ENCODE measurements at places on chromosomes 5 and 9.

DNA sequence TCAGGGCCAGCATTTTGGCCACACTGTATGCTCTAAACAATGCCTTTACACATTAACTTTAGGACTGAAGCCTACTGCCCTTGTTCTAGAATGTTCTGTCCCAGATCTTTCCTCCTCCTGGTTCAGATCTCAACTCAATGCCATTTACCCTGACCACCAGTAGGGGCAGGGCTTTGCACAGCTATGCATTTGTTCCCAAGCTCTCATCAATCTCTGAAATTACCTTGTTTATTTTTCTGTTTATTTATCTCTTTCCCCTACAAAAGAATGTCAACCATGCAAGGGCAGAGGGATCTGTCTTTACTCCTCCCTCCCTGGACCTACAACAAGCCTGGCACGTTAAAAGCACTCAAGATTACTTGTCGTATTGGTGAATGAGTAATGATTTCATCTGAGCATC, 612.9 kb downstream of the BNC2 start:
- no peak for DNase-seq

- no peak for DNase-seq
Observed at GRCh38 chr5:164651546-164652275, 1146.3 kb downstream of the MAT2B start.

GRCh38 chr9:136075134-136075841, 19.8 kb downstream of the NACC2 start:
- no peak for DNase-seq

DNA sequence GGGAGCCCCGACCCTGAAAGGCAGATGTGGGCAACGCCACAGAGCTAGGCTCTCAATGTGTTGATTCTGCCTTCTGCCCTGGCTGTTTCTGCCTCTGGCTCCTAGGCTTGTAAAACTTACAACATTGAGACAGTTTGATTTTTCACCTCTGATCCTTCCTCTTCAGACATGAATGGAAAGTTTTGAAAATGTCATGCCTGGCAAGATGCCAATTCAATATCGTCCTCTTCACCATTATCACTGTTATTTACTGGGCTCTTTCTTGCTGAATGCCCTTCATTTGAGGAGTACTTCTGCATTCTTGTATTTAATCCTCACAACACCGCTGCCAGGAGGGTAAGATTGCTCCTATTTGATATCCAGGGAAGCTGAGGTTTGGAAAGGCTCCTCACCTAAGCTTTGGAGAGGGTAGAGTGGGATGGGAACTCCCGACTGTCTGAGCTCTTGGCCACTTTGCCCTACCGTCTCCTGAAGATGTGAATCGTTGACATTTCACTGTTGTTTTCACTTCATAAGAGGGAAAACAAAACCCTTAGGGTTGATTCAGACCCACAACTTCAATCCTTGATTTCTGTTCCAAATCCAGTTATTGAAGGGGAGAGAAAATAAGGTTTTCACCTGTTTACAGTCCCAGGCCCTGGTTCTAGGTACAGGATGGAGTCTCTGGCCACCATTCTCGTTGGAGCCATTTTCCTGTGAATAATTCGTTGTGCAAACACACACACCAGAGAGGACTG, 12.7 kb upstream of the FGF1 start:
- DNase-seq: no peak

- no peak for DNase-seq
Observed at GRCh38 chr5:9365512-9365911, 180.4 kb downstream of the SEMA5A start.

GRCh38 chr9:124353166-124353768, 62.0 kb downstream of the PSMB7 start:
- no peak for DNase-seq

GRCh38 chr9:12666813-12667212, 26.4 kb upstream of the TYRP1 start:
- DNase-seq: no peak

DNA sequence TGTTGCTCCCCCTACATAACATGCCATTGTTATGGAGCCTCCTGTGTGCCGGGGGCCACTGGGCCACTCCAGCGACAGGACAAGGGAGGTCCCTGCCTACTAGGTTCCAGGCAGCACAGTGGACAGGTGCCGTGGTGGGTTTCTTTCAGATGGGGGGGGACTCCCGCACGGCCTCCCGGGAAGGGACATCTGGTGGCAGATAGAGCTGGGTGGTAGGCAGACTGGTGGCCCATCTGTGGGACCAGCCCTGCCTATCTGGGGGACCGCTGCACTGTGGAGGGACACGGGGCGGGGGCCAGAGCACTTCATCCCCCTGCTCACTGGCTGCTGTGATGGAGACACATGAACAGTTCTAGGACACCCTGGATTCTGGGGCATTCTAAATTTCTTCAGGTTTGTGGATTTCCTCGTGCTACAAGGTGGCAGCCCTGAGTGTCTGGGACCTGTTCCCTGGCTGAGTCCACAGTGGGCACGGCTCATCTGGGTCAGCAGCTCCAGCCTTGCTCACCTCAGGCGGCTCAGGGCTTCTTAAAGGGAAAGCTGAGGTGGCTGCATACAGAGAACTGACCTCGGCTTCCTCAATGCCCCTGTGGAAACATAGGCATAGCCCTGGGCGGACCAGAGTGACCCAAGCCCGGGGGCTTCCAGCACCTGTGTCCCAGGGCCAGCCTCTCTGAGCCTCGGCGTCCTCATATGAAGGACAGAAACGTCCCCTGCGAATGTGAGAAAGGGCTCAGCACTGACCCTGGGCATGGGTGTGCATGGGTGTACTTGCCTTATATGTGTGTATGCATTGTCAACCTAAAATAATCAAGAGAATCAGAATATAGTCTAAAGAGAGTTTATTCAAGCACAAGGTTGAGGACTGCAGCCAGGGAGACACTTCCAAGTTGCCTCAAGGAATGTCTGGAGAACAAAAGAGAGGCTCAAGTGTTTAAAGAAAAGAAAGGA, 22.5 kb downstream of the FGD3 start:
- DNase-seq: no peak

GRCh38 chr9:129665389-129665775, at the start of gene PRRX2:
TSS of gene PRRX2 (plus strand) at chr9:129665647. CDS start at chr9:129665868, 221 bp downstream.
- peak; percentile 15 for DNase-seq

DNA sequence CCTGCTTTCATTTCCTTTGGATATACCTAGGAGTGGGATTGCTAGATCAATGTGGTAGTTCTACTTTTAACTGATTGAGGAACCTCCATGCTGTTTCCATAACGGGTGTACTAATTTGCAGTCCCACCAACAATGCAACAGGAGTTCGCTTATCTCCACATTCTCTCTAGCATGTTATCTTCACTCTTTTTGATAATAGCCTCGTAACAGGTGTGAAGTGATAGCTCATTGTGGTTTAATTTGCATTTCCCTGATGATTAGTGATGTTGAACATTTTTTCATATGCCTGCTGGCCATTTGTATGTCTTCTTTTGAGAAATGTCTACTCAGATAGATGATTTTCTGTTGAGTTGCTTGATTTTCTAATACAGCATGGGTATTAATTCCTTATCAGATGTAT, 142.2 kb downstream of the ZNF462 start:
- no peak for DNase-seq

DNA sequence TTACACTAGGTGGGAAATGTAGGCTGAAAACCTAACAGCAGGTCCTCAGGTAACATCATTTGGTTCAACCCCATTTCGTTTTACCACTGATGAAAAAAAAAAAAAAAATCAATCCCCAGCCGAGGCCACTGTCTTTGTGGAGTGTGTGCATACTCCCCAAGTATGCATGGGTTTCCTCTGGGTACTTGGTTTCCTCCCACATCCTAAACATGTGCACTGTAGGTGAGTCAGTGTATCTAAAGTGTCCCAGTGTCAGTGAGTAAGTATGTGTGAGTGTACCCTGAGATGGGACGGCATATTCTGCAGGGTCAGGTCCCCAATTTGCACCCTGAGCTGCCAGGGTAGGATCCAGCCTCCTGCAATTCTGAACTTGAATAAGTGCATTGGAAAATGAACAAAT, 966.5 kb upstream of the DMAC1 start:
- no peak for DNase-seq

GRCh38 chr5:84384604-84385575, at the start of gene EDIL3:
TSS of gene EDIL3 (minus strand) at chr5:84384880. CDS start at chr5:84384374, 506 bp downstream.
- no peak for DNase-seq

- no peak for DNase-seq
Observed at GRCh38 chr9:88692827-88693226, 157.8 kb downstream of the NXNL2 start.

DNA sequence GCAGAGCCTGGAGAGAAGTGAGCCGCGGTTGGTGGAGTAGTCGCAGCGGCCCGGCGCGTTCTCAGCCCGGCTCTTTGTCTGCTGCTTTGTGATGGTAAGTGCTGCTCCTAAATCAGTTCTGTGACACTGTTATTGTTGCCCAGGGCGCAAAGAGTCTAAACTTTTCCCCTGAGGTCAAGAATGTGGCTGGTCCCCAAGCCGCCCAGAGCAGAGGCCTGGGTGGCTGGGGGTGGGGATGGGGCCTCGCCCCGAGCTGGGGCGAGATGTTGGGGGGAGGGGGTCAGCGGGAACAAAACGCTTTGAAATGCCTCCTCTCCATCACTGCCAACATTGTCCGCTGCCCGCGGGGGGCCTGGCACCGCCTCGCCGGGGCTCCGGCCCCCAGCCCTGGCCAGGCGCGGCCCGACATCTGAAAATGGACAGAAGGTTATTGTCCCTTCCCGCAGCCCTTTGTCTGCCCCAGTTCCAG, 11.7 kb upstream of the CERCAM start:
- no peak for DNase-seq

DNA sequence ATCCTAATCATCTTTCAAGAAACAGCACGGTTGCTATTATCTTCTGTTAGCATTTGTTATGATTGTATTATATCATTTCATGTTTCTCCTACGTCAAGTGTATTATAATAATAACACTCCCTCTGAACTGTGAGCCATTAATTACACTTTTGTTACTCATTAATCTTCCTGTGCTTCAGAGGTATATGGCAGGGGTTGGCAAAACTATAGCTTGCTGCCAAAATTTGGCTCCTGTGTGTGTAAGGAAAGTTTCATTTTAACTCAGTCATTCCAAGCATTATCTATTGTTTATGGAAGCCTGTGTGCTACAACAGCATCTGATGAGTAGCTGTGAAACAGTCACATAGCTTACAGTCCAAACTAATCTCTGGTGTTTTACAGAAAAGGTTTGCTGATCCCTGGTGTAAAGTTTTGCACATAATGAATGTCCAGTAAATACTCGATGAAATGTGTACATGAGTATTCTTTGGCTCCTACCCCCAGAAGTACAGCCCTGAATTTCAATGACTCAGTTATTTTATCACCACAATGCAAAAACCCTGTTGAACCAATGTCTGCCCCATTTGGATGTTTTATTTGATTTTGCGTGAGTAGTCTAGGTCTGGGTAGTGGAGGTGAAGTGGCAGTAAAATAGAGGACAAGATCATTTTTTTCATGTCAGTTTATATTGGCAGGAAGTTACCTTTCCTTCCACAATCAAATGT, 648.2 kb downstream of the MAT2B start:
- peak; percentile 77 for DNase-seq

GRCh38 chr5:40078898-40079575, 600.7 kb upstream of the PTGER4 start:
- no peak for DNase-seq

GRCh38 chr5:165525271-165525670, 2019.9 kb downstream of the MAT2B start:
- DNase-seq: peak; percentile 30

DNA sequence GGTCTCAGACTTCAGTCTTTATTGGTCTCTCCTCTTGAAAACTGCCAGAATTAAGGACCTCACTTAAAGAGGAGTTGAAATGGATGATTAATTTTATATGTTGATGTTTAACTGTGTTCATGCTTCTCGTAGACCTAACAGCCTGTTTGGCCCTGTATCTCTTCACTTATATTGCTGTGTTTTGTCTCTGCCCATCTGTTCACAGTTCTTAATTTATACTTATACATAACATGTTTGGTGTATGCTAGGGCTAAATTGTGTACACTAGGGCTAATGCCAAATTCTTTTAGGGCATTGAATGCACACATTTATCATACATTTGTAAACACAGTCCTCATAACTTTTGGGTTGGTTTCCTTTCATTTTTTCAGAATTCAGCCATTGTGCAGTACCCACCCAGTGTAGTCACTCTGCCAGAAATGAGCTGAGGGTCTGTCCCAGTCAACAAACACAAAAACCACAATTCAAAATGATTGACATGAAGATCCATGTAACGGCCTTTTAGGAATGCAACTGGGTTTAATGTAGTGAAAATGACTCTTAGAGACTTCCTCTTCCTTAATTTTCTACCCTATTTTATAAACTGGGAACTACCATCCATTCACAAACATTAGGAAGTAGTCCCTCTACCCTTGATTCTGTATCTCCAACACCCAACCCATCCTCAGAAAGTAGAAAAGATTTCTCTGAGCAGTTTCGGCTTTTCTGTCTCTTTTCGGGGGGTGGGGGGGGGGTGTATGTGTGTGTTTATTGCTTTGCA, 668.8 kb upstream of the KLF4 start:
- no peak for DNase-seq

DNA sequence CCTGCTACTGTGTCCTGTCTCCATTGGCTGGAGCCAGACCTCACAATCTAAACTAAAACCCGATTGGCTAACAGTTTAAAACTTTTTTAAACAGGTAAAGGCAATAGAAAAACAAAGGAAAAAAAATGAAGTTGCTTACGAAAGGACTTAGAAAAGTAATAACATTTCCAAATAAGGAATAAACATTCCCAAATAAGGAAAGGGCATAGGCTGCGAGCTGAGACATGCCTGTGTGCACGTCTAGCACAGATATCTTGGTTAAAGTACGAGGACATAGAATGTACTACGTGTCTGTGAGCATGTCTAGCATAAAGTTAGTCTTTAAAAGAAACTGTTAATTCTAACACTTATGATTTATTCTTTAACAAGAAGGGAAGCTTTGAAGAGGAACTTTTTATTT, 15.3 kb upstream of the FAM120A start:
- no peak for DNase-seq

DNA sequence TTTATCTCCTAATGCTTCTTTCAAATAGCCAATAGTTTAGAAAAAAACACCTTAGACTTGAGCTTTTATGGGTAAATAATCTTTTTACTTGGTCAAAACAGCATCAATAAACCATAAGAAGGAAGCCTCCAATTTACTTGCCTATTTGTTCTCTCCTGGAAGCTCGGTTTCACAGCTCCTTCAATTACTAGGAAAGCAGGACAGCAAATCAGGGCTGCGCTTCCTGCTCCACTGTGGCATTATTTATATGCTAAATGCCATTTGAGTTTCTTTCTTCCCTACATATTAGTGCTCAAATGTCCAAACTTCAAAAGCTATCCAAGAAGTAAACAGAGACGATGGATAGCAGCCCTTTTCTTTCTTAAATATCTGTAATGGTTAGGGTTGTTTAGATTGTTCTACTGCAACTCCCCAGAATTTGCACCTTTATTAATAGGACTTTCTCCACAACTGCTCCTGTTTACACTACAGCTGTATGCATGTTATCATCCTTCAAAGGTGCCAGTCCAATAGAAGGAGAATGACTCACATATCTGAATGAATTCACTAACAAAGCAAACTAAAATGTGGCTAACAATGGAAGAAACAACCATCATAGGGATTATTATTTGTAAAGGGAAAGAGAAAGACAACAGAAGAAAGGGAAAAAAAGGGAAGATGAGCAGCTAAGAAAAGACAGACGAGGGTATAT, 58.7 kb downstream of the MED27 start:
- DNase-seq: no peak

GRCh38 chr9:101172616-101173015, 144.1 kb downstream of the PLPPR1 start:
- no peak for DNase-seq

All from NCI-H460 (cell line).